Mammary microvascular endothelial cell (primary cell): ENCODE measurements at places on chromosomes 11 and 22. TPM values are rescaled to one million over a fixed set of nuclear protein-coding genes. Genes with fewer than 3 reads are reported as not detected.

MS4A2 gene
- total RNA-seq: not detected in 2 replicates

GSTT2B gene
- 9.9 and 11.7 TPM in 2 replicates for total RNA-seq

DTX4 gene
- 0.40 and 1.1 TPM in 2 replicates for total RNA-seq

MUC5AC gene
- not detected in 2 replicates for total RNA-seq

GLYATL2 gene
- not detected in 2 replicates for total RNA-seq

ACTN3 gene
- total RNA-seq: not detected in 2 replicates

TBX1 gene
- total RNA-seq: 12.3 and 14.5 TPM in 2 replicates

HMGXB4 gene
- 10.3 and 10.8 TPM in 2 replicates for total RNA-seq

OR2D2 gene
- total RNA-seq: not detected in 2 replicates

MS4A3 gene
- not detected in 2 replicates for total RNA-seq

TMEM86A gene
- 0.93 and 1.6 TPM in 2 replicates for total RNA-seq

SESN3 gene
- 5.1 and 5.3 TPM in 2 replicates for total RNA-seq

FOLR2 gene
- total RNA-seq: not detected in 2 replicates

FANCF gene
- 8.9 and 9.8 TPM in 2 replicates for total RNA-seq

P4HA3 gene
- total RNA-seq: 5.7 and 7.3 TPM in 2 replicates

YPEL1 gene
- 2.4 and 7.9 TPM in 2 replicates for total RNA-seq

CARD18 gene
- total RNA-seq: not detected in 2 replicates

KCNJ4 gene
- total RNA-seq: not detected in 2 replicates

PRR14L gene
- 13.9 and 15.5 TPM in 2 replicates for total RNA-seq

MMP12 gene
- 0.05 TPM in 1 of 2 replicates, not detected in the other for total RNA-seq

EFCAB6 gene
- total RNA-seq: under 0.01 and 0.13 TPM in 2 replicates

KCNJ11 gene
- total RNA-seq: 0.30 and 0.67 TPM in 2 replicates

RAG1 gene
- total RNA-seq: 0.47 and 0.84 TPM in 2 replicates

USP47 gene
- 33.3 and 35.6 TPM in 2 replicates for total RNA-seq

STK33 gene
- 0.20 and 1.3 TPM in 2 replicates for total RNA-seq

KCNQ1 gene
- total RNA-seq: 0.20 TPM in 1 of 2 replicates, not detected in the other

OAF gene
- 93.2 and 99.3 TPM in 2 replicates for total RNA-seq
